Cardiac fibroblast (primary cell): ENCODE measurements at places on chromosomes 3 and 15.

- DNase-seq = peak; percentile 48
These were observed 21.4 kb downstream of the TBC1D2B start for GRCh38 chr15:78055919-78056713.

- peak; percentile 98 for DNase-seq
These were observed 1.7 kb downstream of the TIPARP start for GRCh38 chr3:156675830-156676767.

DNA sequence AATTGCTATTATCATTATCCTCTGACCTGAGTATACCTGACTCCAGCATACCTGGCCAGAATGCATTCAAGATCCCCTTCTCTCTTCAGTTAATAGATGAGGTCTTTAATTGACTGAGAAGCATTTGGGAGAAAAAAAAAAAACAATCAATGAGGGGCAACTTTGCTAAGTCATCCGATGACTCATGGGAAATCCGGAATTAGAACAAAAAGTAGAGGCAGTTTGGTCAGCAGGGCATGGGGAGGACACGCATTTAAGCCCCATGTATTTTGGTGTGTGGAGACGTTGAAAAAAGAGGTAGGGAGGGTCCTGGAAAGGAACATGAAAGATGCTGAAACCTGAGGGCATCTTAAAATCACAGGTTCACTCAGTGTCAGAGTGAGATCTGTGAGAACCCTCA lies 256.2 kb downstream of the RORA start:
- DNase-seq = peak; percentile 93

DNA sequence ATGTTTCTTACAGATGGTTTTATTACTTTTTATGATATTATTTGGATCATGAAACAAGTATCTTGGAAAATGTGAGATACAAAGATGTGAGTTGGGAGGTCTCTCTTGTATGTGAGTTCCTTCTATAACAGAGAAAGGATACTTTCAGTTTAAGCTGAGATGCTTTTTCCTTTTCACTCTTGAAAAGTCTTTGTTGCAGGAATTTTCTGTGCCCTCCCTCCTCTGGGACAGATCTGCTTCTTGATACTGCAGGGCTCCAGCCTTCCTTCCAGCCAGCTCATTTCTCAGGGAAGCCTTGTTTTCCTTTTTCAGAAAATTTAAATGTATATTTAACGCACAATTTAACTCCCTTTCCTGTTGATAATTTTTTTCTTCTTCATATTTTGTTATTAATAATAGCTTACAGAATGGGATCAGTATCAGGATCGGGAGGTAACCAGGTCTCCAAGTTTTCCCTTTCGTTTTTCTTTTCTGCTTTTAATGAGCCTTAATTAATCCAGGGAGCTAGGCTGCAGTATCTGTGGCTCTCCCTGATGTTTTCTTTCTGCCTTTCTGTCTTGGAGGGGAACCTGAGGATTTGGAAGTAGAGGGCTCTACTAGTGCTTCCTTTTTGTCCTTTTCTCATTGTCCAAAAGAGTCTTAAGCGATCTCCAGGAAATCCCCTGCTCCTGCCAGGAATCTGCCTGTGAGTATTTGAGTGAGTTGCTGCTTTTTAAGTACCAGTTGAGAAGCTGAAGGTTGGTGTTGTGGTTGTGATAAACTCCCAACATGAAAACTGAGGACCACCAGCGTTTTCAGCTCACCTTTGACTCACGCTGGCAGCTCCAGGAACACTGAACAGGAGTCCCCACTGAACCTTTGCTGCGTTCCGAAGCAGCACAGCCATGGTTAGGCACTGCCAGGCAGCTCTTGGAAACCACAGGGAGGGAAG lies 105.7 kb downstream of the IGF1R start:
- peak; percentile 48 for DNase-seq

GRCh38 chr3:25433868-25434267 lies 5.8 kb downstream of the RARB start:
- DNase-seq = peak; percentile 57

DNA sequence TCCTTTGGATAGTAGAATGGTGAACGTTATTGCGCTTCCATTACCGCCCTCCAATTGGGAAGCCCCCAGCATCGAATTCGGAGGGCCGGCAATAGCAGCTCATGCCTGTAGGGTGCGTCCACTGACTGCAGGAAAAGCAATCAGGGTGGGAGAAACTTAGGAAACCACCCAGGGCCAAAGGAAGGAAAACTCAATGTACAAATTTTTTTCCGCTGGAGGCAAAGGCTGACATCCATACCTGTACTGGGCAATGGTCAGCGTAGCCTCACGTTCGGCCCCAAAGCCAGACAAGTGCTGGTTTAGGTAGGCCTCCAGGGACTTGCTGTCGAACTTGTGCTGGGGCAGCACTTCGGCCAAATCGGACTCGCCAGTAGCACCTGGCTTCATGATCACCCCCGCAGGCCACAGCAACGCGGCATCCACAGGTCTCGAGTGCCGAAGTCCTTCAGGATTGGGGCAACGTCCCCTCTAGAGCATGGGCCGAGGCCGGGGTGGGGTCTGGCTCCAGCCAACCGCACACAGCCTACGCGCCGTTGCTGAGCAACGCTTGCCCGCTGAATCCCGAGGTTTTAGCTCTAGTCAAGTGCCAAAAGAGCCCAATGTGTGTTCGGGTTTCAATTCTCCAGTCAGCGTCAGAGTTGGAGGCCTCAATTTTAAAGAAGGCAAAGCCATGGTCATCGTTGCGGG lies at the start of gene ACAD11:
Gene ACAD11 (minus strand): TSS at position 445 of the 687 bp plus-strand sequence. CDS start 58 bp downstream, at position 387.
- peak; percentile 76 for DNase-seq

DNA sequence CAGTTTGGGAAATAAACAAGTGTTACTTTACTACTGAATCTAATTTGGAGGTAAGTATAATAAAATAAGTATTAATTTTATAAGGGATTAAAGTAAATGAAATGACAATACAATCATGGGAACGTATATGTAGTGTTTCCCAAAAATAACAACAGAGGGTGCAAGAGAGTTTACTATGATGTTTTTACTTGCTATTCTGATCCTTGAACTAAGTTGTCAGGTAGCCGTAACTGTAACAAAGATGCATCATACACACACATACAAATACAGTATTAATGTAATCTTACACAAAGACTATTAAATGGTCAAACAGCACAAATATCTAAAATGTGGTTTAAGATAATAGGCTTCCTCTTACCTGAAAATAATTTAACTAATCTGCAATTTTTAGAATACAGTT lies 311.4 kb downstream of the TBC1D5 start:
- peak; percentile 71 for DNase-seq

- peak; percentile 33 for DNase-seq
These were observed 2.0 kb downstream of the FOXP1 start for GRCh38 chr3:71581457-71582035.

GRCh38 chr3:46393011-46393410 lies 13.9 kb downstream of the CCR5AS start:
- DNase-seq = no peak

- DNase-seq = no peak
These were observed 3.1 kb downstream of the TSPAN3 start for GRCh38 chr15:77067691-77068367.

DNA sequence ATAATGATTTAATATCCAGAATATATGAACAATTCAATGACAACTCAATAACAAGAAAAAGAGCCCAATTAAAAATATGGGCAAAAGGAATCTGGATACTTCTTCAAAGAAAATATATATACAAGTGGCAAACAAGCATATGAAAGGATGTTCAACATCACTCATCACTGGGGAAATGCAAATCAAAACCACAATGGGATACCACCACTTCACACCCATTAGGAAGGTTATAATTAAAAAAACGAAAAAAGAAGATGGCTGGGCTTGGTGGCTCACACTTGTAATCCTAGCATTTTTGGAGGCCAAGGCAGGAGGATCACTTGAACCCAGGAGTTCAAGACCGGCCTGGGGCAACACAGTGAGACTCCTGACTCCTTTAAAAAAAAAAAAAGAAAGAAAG lies 4.1 kb downstream of the CCDC12 start:
- DNase-seq = no peak

GRCh38 chr3:13425689-13426088 lies 5.6 kb upstream of the NUP210 start:
- no peak for DNase-seq

DNA sequence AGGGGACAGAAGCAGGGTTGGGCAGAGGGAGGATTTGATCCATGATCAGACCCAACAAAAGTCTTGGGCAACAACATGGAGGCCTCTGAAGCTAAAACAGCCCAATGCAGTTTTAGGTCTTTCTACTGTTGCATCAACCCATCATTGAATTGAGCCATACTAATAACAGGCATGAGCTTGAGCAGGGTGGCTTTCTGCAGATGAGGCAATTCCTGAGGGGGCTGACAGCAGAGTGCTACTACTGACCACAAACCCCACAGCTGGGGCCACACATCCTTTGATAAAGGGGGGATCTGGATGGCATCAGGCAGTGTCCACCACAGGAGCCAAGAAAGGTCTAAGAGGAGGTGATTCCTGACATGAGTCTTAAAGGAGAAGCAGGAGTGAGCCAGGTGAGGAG lies 517.0 kb upstream of the PPP2R3A start:
- DNase-seq = no peak

DNA sequence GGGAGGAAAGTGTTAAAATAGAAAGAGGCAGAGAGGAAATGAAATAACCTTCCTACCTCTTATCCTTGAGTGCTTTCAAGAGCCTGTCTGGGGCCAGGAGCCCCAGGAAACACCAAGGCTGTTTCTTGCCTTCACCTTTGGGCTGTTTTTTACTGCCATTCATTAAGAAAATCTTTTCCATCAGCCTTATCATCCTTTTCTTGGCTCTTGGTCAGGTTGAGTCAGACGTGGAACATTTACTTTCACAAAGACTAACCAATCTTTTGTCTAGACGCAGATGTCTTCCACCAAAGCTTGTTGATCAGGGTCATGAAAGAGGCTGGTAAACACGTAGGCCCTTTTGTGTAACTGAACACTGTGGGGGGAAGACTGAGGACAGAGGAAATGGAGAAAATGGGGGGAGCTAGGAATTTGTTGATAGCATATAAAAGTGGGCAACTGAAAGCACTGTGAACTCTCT lies 151.0 kb upstream of the THBS1 start:
- peak; percentile 93 for DNase-seq

- no peak for DNase-seq
These were observed 481.4 kb upstream of the THBS1 start for GRCh38 chr15:39099524-39099923.

GRCh38 chr3:45790596-45790995 lies 5.7 kb downstream of the SLC6A20 start:
- DNase-seq = no peak

DNA sequence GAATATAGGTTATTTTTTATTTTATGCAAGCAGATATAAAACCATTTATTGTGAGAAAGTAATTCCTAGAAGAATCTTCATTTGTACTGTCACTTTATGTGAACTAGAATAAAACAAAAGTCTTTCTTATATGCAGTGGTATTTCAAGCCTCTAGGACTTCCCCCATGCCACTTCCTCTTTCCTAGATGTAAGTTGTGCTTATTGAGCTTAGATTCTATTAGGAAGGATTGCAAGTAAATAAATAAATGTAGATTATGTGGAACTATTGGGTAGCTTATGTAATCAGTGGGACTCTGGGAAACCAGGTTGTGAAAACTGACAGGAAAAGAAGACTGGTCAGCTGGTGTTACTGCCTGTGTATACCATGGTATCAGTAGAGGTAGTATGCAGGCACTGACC lies 169.7 kb downstream of the RSRC1 start:
- no peak for DNase-seq

DNA sequence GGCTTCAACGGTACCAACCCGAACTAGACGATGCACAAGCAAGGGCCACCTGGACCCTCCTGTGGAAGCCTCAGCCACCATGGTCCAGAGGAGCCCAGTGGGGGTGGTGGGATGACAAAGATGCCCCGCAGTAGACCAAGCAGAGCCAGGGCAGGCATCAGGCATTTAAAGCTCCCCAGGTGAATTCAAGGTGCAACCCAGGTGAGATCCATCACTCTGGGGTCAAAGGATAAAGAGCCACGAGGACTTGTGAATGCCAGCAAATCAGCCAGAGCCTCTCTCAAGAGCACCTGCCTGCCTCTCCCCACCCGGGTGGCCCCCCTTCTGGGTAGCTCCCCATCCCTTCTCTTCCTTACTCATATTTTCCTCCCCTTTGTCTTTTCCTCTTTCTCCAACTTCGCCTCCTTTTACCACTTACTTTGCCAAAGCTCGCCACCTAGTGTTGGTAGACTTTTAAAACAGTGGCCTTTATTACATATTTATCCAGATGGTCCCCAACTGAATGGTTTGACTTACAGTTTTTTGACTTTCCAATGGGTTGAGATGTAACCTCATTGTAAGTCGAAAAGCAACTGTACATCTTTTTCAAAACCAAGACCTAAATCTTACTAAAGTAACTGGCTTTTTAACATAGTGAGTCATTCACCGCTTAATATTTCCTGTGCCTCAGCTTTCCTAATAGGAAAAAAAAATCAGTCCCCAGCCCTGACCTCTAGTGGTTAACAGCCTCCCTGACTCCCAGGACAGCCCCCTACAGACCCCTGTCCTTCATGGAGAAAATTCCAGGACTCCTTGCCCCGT lies 18.8 kb downstream of the PLA2G4F start:
- peak; percentile 69 for DNase-seq

DNA sequence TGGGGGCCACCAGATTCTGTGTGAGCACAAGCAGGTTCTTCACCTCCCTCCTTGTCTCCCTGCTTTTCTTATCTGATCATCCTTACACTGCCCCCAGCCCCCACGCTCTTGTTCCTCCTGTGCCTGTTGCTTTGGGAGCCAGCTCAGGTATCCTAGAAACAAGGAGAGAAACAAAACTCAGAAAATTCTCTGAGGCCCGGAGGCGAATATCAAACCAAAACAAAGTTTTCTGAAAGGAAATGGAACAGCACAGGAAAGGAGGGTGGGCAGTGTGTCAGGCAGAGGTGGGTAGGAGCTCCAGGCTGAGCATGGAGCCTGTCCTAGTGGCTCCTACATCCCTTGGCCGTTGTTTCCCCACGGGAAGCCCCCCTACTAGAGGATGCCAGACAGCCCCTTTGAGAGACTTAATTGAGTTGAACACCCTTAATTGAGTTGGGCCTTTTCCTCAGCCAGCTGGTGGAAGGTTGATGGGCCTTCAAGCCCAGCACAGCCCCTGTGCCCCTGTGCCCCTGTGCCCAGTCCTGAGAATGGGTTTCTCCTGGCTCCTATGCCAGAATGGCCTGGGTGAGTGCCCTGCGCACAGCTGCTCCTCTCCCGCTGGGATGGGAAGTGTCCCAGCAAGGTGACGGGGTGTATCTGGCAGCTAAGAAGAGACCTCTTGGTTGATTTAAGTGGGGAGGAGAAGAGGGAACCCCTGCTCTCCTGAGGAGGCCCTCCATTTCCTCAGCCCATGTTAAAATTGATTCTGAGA lies 22.8 kb upstream of the JMJD7 start:
- DNase-seq = no peak

GRCh38 chr3:72186400-72186855 lies 401.5 kb upstream of the PROK2 start:
- peak; percentile 71 for DNase-seq

- peak; percentile 64 for DNase-seq
These were observed 23.1 kb downstream of the EPM2AIP1 start for GRCh38 chr3:36969540-36970432.

GRCh38 chr3:18505056-18505455 lies 79.9 kb upstream of the SATB1 start:
- DNase-seq = no peak

DNA sequence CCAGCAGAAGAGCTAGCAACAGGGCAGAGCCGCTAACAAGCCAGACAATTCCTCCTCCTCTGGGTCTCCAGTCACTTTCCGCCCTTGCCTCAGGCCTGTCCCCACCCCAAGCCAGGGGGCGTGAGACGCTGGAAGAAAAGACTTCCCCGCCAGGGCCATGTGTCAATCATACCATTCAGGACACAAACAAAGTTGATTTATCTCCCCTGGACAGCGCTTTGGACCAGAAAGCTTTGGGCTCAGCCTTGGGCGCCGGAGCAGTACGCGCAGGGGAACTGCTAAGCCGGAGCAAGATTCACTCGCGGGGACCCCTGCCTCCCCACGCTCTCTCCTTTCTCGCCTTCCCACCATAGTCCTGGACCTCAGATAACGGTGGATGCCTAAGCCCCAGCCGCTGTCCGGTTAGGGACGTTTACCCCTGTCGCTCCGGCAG lies 479 bp downstream of the LRRC2 start:
- no peak for DNase-seq
